Mesothelial cell of epicardium (in vitro differentiated cells): ENCODE measurements at places on chromosomes 12 and 14. TPM values are rescaled to one million over a fixed set of nuclear protein-coding genes. Genes with fewer than 3 reads are reported as not detected.
A peak's percentile ranks its signal among the peaks of the same experiment; 100 is the strongest.

DNA sequence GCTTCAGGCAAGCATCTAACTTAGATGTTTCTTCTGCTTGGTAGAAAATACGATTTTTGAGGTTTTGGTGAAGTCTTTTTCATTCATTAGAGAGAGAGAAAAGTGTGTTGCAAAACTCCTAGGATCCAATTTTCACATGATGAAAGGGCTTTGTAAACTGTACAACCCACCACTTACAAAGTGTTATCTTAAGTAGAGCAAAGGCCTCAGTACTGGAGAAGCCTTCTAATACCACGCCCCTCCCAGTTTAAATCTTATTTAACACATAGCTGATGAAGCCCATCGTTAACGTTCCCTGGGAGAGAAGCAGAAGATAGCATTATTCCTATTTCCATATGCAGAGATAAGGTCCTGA lies 869 bp downstream of the APOLD1 start:
- peak overlapping the region; percentile 34 for H3K27ac ChIP-seq
- H3K4me1 ChIP-seq, result peaks cover 27% of the 10 kb centered on the region
- no peak for DNase-seq
- H3K36me3 ChIP-seq, result no peaks in the 10 kb centered on the region

DNA sequence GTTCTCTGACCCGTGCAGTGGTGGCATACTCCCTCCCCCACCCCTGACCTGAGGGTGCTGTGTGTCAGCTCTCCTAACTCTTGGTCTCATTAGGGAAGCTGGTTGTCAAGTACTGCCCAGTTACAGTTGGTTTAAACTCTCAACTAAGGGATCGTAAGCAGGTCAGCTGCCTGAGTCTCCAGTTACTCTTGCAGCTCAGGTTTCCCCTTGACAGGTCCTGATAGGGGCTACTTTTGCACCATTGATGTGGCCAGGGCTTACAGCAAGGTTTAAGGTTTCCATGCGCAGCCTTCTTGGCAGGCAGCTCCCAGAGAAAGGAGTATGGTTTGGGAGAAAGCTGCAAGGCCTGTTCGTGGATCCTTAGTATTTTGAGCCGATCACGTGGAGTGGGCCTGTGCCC lies 74.5 kb downstream of the ETV6 start:
- H3K27me3 ChIP-seq, result no peaks in the 10 kb centered on the region
- no peak for DNase-seq
- H3K4me1 ChIP-seq, result peaks cover 42% of the 10 kb centered on the region
- peak overlapping the region; percentile 86 for H3K27ac ChIP-seq
- peaks cover 5% of the 10 kb centered on the region for H3K36me3 ChIP-seq
- no peak overlapping the region for H3K4me3 ChIP-seq

GRCh38 chr12:116284396-116284795 lies 6.9 kb upstream of the MED13L start:
- no peak overlapping the region for H3K4me3 ChIP-seq
- DNase-seq, result no peak
- H3K36me3 ChIP-seq, result no peaks in the 10 kb centered on the region
- no peak overlapping the region for H3K27ac ChIP-seq
- H3K27me3 ChIP-seq, result peaks cover 2% of the 10 kb centered on the region

DNA sequence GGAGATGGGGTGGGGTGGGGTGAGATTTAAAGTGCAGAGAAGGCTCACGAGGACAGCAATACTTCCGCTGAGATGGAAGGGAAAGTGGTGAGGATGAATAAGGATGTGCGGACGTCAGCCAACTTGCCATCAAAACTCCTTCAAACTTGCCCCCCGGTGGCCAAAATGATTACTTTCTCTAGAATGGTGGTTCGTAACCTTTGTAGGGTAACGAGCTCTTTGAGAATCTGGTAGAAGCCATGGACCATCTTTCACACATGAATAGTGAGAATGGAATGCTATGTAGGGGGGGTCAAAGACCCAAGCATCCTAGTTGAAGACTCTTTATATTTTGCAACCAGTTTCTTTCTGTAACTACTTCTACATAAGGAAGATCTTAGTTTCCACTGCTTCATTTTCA lies 245.9 kb upstream of the DDHD1 start:
- H3K4me1 ChIP-seq, result no peaks in the 10 kb centered on the region
- no peak for DNase-seq
- H3K27ac ChIP-seq, result no peak overlapping the region
- no peak overlapping the region for H3K4me3 ChIP-seq
- H3K27me3 ChIP-seq, result no peaks in the 10 kb centered on the region

GRCh38 chr12:110563702-110564470 lies 19.2 kb downstream of the PPTC7 start:
- DNase-seq, result no peak
- H3K4me1 ChIP-seq, result peaks cover 30% of the 10 kb centered on the region
- H3K36me3 ChIP-seq, result no peaks in the 10 kb centered on the region
- H3K4me3 ChIP-seq, result no peak overlapping the region
- H3K27me3 ChIP-seq, result no peaks in the 10 kb centered on the region

- no peaks in the 10 kb centered on the region for H3K4me1 ChIP-seq
- H3K27me3 ChIP-seq, result no peaks in the 10 kb centered on the region
- no peak overlapping the region for H3K4me3 ChIP-seq
Measured at GRCh38 chr14:66939409-66939808, 249.8 kb upstream of the GARIN2 start.

DNA sequence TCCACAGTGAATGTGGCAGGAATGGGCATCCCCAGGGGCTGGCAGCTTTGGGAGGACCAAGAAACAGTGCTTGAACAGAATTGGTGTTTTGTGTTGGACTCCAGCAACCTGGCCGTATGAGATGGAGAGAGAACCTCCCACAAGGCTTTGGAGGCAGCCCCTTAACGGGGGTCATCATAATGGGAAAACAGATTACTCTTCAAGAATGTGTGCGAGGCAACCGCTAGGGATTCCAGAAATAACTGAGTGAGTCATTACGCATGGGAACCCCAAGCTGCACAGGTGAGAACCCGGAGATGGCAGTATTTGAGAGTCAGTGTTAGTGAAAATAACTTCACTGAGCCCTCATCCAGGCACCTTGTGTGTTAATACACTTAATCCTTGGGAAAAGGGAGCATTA lies 567.8 kb upstream of the TBX3 start:
- DNase-seq, result no peak
- no peaks in the 10 kb centered on the region for H3K27me3 ChIP-seq

DNA sequence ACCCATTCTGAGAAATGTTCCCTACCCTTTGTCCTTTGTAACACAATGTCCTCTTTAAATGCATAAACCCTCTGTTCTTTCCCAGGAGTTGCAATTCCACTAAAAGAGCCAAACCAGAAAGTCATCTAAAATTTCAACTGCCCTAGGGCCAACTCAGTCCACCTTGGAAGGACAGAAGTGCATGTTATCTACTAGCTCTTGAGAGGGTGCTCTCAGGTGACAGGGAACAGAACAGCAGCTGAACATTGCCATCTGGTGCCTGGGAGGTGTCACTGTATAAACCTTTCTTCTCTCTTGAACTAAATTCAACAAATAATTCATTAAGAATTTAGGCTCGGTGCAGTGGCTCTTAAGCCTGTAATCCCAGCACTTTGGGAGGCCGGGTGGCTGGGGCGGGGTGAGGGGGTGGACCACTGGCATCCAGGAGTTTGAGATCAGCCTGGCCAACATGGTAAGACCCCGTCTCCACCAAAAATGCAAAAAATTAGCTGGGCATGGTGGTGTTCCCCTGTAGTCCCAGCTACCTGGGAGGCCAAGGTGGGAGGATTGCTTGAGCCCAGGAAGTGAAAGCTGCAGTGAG lies 10.3 kb upstream of the FERMT2 start:
- H3K27me3 ChIP-seq, result no peaks in the 10 kb centered on the region
- H3K4me1 ChIP-seq, result peaks cover 11% of the 10 kb centered on the region
- no peak overlapping the region for H3K4me3 ChIP-seq
- no peak for DNase-seq

- no peak overlapping the region for H3K27ac ChIP-seq
- H3K27me3 ChIP-seq, result no peaks in the 10 kb centered on the region
- peaks cover 20% of the 10 kb centered on the region for H3K4me1 ChIP-seq
- H3K4me3 ChIP-seq, result no peak overlapping the region
Measured at GRCh38 chr12:109871668-109872314, 8.6 kb downstream of the GLTP start.

LRP1-AS gene
- not detected in 3 replicates for total RNA-seq

GYS2 gene
- not detected in 3 replicates for total RNA-seq

TAS2R46 gene
- total RNA-seq, result 3.8 to 3.9 TPM (median 3.9 TPM) in 3 replicates

FAM161B gene
- total RNA-seq, result 4.3 to 5.3 TPM (median 4.9 TPM) in 3 replicates

RGS6 gene
- total RNA-seq, result 1.2 to 2.0 TPM (median 1.5 TPM) in 3 replicates
